ENCODE measurements at places on chromosomes 2 and 18.

GRCh38 chr2:222270396-222270795 is 28.4 kb downstream of the PAX3 start:
- no peak for DNase-seq

GRCh38 chr18:34203866-34204265 is 20.8 kb downstream of the NOL4 start:
- DNase-seq = no peak

DNA sequence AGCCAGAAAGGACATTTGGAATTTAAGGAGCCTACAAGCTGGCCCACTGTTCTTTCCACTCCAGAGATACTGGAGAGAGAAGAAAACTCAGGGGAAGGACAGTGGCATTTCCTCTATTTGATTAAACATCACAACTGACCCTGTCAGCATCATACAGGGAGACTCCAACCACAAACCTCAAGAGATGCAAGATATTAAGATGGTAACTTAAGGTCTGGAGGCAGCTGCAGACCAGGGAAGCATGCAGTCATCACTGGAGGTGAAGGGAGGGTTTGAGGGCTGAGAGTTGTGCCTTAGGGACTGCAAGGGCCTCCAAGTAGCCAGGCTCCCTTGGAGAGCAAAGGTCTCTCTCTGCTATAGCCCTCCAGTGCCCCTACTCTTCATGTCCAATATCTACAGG is 67.4 kb downstream of the RNF152 start:
- no peak for DNase-seq

- DNase-seq = no peak
Measured at GRCh38 chr2:40034801-40035200, 255.7 kb upstream of the THUMPD2 start.

GRCh38 chr2:240981871-240982800 is 16.3 kb upstream of the SNED1 start:
- peak; percentile 11 for DNase-seq

DNA sequence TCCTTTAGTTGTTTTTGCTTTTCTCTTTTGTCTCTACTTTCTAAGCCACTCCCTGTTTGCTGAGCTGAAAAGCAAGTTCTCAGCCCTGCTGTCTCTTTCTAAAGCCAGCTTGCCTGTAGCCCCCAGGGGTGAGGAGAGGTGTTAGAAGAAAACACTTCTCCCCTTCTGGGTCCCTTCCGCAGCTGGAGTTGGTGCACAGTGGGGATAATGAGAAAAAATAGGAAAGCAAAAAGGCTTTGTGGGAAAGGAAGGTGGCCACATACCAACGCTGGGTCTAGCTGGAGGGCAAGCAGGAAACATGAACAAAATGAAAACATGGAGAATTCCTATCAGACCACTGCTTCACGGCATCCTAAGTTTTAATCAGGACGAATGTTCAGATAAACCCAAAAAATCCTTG is 15.5 kb upstream of the SLC20A1 start:
- DNase-seq = no peak

GRCh38 chr2:159728629-159729028 is 16.3 kb downstream of the MARCHF7 start:
- DNase-seq = no peak

DNA sequence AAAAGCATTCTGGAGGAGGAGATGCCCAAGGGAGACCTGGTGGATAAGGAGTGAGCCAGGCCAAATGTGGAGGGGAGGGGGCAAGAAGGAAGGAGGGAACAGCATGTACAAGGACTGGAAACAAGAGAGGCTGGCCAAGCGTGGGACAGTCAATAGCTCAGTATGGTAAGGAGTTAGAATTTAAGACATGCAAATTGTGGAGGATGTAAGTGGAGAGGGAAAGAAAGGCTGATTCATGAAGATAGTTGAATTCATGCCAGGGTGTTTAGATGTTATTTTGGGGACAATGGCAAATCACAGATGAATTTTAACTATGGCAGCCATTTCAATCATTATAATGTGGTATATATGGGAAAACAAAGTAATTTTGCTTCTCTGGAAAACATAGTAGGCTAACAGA is 462.3 kb downstream of the MEIS1 start:
- no peak for DNase-seq

GRCh38 chr2:42797281-42797680 is 4.9 kb upstream of the HAAO start:
- DNase-seq = no peak

DNA sequence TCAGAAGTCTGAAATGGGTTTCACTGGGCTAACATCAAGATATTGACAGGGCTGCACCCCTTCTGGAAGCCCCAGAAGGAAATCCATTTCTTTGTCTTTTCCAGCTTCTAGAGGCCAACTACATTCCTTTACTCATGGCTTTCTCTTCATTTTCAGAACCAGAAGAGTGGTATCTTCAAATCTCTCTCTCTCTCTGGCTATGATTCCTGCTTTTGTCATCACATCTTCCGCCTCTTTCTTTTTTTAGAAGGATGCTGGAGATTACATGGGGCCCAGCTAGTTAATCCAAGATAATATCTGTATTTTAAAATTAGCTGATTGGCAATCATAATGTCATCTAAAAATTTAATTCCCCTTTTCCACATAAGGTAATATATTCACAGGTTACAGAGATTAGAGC is 23.8 kb downstream of the COL5A2 start:
- DNase-seq = no peak

- no peak for DNase-seq
Measured at GRCh38 chr2:88059979-88060906, 4.7 kb upstream of the KRCC1 start.

- DNase-seq = no peak
Measured at GRCh38 chr2:37635504-37636380, 35.7 kb downstream of the CDC42EP3 start.

GRCh38 chr2:174395969-174396630 is 570 bp downstream of the SCRN3 start:
- no peak for DNase-seq

- no peak for DNase-seq
Measured at GRCh38 chr2:204967199-204967960, 422.1 kb downstream of the PARD3B start.

DNA sequence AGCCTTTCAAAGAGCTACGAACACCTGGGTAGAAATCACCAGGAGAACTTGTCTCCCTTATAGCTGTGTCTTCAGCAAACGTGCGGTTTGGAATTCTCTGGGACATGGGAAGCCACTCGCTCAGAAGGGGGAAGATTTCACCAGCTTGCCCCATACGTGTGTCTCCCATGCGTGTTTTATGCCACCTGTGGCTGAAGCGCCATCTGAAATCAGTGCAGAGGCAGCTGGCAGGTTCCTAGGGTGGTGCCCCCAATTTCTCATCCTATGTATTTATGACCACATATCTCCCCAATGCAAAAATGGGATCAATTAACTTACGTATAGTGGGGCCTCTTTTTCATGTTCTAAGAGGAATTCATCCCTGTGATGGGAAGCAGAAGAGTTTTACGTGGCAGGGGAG is 81.6 kb downstream of the TPO start:
- DNase-seq = no peak

DNA sequence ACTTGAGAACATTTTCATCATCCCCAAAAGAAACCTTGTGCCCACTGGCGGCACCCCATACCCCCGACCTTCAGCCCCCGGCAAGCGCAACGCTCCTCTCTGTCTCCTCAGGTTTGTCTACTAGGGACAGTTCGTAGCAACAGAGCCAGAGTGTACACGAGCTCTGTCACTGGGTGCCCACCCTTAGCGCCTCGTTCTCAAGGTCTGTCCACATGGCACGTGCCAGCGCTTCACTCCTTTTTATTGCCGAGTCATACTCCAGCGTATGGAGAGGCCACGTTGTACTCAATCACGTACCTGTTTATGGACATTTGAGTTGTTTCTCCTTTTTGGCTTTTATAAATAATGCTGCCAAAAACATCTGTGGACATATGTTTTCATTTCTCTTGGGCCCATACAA is 30.3 kb upstream of the GPC1 start:
- DNase-seq = no peak

- DNase-seq = no peak
Measured at GRCh38 chr18:55351980-55352714, 235.8 kb downstream of the TCF4 start.

GRCh38 chr2:232994446-232994845 is 18.6 kb downstream of the NGEF start:
- DNase-seq = no peak

DNA sequence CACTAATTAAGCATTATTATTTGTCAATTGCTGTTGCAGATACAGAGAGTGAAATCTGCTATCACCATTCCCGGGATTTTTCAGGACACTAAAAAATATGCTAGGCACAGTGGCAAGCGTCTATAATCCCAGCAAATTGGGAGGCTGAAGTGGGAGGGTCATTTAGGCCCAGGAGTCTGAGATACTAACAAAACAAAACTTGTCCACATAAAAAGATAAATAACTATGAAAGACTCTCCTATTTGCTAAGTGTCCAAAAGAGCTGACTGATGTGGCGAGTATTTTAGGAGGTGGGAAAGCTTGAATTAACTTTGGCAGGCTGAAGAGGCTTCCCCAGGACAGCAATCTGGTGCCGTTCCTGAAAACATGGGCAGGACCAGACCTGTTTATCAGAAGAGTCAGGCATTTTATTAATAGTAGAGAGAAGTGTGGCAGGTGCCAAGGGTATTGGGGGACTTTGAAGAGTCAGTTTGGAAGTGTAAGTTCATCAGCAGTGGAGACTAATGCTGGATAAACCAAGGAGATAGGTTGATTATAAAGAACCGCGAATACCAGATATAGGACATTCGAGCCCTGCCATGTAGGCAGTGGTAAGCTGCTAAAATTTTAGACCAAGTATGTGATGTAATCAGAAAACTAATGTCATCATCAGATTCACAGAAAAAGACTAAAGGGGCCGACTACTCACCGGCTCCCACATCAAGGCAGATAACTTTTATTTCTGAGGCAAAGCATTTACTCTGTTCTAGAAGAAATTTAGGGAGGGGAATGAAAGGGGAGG is 201.8 kb downstream of the EPHA4 start:
- no peak for DNase-seq

- no peak for DNase-seq
Measured at GRCh38 chr2:216429428-216429827, 17.1 kb downstream of the SMARCAL1 start.

- DNase-seq = no peak
Measured at GRCh38 chr18:61199171-61199848, 133.9 kb upstream of the CDH20 start.

GRCh38 chr2:209383212-209383611 is 40.6 kb upstream of the MAP2 start:
- DNase-seq = no peak

- no peak for DNase-seq
Measured at GRCh38 chr2:35080231-35080910, 1275.2 kb upstream of the CRIM1 start.

DNA sequence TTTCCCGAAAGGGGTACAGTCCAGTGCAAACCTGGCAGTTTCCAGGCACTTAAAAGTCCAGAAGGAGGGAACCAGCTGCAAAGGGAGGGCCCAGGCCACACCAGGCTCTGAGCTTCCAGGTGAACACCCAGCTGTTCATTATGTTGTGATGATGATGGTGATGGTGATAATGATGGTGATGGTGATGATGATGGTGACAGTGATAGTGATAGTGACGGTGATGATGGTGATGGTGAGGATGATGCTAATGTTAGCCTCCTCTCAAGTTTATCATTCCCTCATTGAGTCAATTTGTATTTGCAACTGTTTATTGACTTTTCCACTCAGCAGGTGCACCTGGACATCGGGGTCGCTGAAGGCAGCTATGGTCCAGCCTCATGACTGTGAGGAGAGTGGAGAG is 199.4 kb upstream of the ID2 start:
- DNase-seq = no peak

DNA sequence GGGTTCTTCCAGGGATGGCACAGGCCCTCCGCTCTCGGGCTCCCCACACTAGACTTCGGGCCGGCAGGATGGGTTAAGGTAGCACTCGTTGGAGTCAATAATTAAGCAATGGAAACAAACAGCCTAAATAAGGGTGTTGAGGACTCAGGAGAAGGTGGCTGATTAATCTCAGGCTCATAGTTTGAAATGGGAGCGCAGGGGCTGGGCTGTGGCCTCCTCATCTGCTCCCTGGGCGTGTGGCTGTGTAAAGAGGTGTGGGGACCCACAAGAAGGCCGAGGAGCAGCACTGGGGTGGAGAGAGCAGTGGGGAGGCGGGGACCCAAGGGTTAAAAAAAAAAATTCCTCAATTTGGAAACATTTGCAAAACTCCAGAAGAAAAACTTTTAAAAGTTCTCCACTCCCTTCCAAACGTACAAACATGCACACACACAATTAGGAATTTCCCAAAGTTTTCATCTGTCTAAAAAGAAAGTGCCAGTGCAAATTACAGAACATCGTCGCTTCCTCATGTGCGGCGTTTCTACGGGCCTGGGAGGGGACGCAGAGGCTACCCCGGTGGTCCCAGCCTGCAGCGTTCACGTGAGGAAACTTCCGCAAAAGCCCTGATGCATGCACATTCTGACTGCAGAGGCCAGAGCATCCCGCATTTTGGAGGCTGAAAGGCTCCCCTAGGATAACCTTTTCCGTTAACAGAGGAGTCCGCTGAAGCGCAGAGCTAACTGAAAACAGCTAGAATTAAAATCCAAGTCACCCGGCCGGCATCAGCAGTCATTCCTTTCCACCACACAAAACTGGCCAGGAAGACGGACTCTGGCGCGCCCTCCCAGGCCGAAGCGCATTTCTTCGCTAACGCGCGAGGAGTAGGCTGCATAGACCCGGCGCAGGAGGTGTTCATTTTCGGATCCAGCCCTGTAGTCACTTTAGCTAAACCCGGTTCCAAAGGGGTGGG is 1.0 kb upstream of the TUBB6 start:
- peak; percentile 72 for DNase-seq

DNA sequence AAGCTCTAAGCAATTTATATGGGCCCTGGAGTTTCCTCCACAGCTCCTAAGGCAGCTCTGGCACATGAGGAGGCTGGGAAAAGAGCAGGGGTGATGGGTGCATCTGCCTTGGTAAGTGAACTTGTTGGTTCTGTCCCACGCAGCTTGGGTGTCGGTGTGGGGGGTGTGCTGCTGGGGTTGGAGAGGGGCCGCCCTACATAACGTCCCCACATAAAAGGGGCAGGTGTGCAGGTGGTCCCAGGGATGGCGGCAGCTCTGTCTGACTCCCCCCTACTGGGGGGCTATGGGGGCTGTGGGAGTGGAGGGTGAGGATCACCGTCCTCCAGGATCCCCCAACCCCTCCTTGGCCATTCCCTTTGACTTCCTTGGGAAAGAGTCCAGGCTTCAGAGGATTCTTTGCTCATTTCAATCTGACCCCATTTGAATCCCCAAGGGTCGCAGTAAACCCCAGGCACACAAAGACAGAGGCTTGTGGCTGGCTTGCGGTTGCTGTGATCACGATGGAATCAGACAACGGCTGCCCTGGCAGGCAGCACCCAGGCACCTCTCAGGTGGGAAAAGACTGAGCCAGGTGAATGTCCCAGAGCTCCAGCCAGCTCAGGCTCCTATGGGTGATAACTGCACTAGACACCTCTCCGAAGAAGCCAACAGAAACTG is 34.5 kb upstream of the CD8A start:
- DNase-seq = no peak

- DNase-seq = no peak
Measured at GRCh38 chr2:10620481-10620880, 69.3 kb downstream of the NOL10 start.

Data from psoas muscle (tissue), 8 donors.